ENCODE measurements at places on chromosomes 12 and 14.
A peak's percentile ranks its signal among the peaks of the same experiment; 100 is the strongest.

DNA sequence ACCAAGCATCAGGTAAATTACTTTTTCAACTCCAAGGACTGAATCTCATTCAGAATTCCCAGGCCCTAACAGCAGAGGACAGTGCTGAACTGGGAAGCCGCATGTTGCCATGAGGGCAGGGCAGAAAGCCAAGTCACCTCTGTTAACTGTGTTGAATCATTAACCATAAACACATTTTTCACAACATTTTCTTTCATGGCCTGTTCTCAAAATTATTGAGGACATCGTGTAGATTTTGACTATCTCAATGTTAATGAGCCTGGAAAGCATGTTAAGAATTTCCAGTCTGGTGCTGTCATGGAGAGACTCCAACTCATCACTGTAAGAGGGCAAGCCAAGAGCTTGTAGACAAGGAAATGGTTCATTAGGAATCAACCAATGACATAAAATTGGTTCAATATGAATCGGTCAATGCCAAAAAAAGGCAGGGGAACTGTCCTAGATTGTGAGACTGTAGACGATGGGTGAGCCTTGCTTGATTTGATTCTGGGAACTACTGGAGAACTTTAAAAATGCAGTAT, 33.7 kb downstream of the CPM start:
- peak; percentile 15 for DNase-seq

DNA sequence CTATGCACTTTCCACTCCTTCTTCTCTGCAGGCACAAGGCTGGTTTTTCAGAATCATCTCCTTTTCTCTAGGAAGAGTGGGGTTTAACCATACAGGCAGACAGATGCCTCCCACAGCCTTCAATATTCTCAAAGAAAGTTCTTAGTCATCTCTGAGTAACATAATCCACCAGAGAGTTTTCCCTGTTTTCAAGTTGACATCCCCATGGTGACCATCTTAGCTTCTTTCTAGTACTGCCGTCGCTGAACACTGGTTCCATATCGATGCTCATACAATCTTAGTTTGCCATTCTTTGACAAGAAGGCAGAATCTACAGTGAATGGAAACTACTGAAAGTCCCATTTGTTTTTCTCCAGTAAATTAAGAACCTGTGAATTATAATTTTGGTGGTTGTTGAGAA, 28.6 kb downstream of the TPH2 start:
- DNase-seq = no peak

- DNase-seq = no peak
Measured at GRCh38 chr14:57712698-57713097, 153.2 kb downstream of the SLC35F4 start.

DNA sequence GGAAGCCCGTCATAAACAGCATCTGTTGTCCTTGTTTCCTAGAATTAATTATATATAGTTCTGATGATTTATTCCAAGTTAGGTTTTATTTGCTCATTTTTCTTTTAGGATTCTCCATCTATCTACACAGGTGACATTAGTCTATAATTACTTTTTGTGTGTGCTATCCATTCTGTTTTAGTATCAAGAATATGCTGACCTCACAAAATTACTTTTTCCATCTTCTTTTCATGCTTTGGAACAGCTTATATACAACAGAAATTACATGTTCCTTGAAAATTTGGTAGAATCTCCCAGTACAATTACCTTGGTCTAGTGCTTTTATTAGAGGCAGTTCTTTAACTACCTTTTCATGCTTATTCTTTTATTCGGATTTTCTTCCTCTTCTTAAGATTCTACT, 54.3 kb upstream of the CATSPERB start:
- no peak for DNase-seq

- no peak for DNase-seq
Measured at GRCh38 chr12:20050221-20050620, 318.1 kb upstream of the PDE3A start.

DNA sequence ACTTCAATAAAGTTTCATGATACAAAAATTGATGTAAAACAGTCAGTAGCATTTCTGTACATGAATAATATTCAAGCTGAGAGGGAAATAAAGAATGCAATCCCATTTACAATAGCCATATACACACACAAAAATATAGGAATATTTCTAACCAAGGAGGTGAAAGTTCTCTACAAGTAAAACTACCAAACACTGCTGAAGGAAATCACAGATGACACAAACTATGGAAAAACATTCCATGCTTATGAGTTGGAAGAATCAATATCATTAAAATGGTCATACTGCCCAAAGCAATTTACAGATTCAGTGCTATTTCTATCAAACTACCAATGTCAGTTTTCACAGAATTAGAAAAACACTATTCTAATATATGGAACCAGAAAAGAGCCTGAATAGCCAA, 272.3 kb downstream of the TMTC2 start:
- no peak for DNase-seq

DNA sequence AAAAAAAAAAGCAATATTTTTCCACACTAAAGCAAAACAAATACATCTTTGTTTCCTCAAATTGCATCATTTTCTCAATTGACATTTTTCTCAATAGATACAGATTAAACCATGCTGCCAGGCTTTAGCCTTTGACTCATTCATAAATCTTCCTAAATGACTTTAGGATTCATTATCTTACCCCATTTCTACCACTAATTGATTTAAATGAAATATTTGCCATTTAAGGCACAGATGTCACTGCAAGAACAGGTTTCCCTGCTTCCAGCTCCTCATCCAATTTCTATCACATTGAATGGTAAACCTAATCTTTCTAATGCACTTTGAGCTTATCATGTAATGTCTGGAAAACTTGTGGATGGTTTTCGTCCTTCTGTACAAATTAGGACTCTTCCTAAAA, 298.7 kb downstream of the RPL10L start:
- DNase-seq = no peak

GRCh38 chr14:53533384-53533970, 380.4 kb upstream of the DDHD1 start:
- no peak for DNase-seq

DNA sequence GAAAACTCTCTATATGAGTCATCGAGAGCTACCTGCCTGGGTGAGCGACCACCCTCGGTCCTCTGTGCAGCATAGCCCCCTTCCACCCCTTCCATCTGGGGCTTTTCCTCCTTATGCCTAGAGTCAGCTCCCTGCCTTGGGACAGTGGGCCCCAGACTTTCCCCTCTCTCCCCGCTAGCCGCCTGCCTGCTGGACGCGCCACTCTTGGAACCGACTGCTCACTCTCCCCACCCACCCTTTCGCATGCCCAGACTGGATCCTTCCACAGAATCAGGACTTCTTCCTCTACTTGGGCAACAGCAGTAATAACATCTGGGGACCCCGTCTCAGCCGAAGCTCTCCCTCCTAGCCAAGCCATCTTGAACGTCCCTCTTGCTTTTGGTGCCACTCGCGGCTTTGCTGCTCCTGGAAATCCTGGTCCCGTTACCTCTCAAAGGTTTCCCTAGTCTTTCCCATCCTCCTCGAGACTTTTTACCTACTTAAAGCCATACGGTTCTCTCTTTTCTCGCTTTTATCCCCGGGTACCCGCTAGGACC, 671 bp downstream of the ESYT1 start:
- no peak for DNase-seq

- DNase-seq = no peak
Measured at GRCh38 chr12:69298133-69298532, 50.0 kb upstream of the LYZ start.

GRCh38 chr12:68733661-68734071, 12.3 kb upstream of the SLC35E3 start:
- no peak for DNase-seq

- no peak for DNase-seq
Measured at GRCh38 chr12:94671917-94672316, 21.6 kb upstream of the TMCC3 start.

- DNase-seq = peak; percentile 29
Measured at GRCh38 chr14:50599700-50600444, 39.9 kb downstream of the ATL1 start.

- DNase-seq = no peak
Measured at GRCh38 chr14:99183311-99183710, 88.7 kb downstream of the BCL11B start.

GRCh38 chr12:94962670-94963069, 40.8 kb downstream of the NDUFA12 start:
- no peak for DNase-seq

DNA sequence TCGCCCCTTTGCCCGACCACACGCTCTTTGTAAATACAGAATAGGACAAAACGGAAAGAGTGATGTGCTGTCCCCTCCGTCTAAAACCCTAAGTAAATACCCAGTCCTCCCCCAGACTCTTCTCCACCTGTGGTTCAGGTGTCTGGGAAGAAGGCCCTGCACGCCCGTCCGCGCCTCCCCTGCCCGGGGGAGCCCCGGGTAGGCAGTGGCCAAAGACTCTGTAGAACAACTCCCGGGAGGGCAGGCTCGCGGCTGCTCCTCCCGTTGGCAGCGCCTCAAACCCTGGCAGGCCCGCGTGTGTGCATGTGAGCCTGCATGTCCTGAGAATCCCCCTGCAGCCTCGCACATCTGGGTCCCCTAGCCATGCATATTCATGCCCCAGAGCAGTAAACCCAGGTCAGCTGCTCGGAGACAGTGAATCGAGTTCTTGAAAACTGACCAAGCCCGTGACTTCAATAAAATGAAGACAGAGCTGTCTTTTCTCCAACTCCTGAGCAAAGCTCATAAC, 165.8 kb downstream of the MON2 start:
- no peak for DNase-seq

GRCh38 chr12:5661811-5662210, 229.9 kb downstream of the NTF3 start:
- no peak for DNase-seq

- DNase-seq = no peak
Measured at GRCh38 chr14:25945746-25946145, 652.1 kb downstream of the NOVA1 start.

GRCh38 chr14:37019488-37019887, 152.9 kb downstream of the SLC25A21 start:
- DNase-seq = peak; percentile 66

DNA sequence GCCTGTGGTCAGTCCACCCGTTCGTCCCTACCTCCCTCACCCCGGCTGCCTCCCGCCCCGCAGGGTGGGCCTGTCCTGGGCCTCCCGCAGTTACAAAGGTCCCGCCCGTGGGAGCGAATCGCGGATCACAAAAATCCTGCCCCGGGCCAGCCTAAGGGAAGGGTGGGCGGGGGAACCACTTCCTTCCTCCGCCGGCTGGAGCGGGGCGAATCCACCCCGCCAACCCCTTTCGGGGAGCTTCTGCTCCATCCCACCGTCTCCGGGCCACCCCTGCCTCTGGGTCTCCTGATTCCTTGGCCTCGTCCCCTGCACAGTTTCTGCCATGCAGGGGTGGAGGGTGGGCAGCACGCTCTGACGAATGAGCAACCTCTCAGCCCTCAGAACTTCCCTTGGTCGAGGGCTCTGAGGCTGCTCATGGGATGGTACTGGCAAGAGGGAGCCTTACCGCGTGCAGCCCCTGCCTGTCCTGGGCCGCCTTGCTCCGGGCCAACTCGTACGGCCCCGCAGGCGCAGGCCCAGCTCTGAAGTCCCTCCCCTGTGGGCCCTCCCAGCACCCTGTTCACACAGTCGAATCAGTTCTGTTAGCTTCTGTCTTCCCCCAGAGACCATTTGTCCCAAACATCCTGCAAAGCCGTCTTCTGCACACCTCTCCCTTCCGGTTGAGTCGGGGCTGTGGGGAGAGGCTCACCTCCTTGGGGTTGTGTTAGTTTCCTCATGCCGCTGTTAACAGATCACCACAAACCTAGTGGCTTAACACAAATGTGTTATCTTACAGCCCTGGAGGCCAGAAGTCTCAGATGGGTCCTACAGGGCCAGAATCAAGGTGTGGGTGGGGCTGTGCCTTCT, 589 bp upstream of the HVCN1 start:
- peak; percentile 50 for DNase-seq

GRCh38 chr12:53868511-53868986, 70.1 kb upstream of the HOXC13 start:
- DNase-seq = no peak

DNA sequence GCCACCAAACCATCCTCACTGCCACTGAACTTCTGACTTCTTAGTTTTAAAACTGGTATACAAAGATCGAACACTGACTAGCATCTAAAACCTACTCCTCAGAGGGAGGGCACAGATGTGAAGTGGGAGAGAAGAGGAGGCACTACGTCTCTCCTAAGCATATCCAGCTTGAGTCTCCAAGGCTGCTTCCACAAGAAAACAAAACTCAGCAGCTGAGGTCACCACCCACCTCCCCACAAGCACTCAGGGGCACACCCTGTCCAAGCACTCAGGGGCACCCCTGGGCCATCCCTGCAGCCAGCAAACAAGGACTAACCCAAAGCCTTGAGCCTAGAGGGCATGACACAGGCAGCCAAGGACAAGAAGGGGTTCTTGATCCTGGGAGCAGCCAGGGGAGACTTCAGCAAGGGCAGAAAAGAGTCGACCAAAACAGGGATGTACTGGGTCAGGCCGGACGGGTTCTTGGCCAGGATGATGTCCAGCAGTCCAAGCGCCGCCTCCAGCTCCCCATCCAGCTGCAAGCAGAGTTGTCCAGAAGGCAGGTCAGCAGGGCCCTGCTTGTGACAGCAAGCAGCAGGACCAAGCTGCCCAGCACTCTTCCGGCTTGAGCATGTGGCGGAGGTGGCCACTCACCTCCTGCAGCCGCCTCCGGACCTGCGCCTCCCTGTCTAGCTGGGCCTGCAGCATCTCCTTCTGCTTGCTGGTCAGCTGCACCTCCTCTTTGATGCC, 34.8 kb downstream of the GCN1 start:
- DNase-seq = no peak

DNA sequence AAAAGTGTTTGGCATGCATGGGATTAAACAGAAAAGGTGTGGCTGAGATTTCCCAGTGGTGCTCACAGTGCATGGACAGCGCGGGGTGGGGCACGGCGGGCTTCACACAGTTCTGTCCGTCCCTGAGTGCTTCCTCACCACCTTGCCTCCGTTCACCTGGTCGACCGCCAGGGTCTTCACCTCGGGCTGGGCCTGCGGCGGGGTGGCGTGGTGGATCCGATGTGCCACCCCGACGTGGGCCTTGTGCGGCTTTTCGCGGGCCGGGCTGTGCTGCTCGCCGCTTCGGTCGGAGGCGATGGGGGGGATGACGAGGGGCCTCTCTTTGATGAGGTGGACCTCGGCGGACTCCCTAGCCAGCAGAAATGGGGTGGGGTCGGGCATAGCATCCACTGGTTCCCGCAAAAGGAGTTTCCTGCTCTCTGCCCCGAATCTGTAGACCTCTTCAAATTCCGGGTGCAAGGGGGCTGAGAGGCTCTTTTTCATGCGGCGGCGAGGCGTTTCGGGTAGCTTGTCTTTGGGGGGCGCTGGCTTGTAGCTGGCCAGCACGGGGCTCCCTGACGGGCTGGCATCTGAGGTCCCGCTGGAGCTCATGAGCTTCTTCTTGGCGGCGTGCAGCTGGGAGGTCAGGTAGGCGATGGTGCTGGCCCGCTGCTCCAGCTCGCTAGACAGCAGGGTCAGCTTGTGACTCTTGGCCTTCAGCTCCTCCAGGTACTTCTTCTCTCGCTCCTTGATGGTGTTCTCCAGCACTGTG, 35.5 kb downstream of the CCDC92 start:
- DNase-seq = no peak

DNA sequence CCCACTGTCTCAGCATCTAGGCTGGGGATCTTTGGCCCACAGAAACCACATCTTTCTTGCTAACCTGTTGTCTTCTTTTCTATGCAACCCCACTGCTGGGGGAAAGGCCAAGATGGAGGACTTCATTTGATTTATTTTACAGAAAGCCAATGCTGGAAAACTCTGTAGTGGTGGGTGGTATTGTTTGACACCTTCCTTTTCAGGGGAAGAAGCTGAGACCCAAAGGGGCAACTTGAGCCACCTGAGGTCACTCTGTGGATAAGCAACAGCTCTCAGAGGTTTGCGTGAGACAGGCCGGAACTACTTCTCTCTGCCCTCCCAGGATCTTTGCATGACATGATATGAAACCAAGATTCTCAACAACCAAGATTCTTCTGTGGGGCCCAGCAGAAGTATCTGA, 645.2 kb downstream of the VRK1 start:
- DNase-seq = no peak

GRCh38 chr12:39736406-39736805, 116.8 kb upstream of the ABCD2 start:
- no peak for DNase-seq

Data from MV-4-11 (cell line).